ENCODE measurements at places on chromosomes 2 and 18.

DNA sequence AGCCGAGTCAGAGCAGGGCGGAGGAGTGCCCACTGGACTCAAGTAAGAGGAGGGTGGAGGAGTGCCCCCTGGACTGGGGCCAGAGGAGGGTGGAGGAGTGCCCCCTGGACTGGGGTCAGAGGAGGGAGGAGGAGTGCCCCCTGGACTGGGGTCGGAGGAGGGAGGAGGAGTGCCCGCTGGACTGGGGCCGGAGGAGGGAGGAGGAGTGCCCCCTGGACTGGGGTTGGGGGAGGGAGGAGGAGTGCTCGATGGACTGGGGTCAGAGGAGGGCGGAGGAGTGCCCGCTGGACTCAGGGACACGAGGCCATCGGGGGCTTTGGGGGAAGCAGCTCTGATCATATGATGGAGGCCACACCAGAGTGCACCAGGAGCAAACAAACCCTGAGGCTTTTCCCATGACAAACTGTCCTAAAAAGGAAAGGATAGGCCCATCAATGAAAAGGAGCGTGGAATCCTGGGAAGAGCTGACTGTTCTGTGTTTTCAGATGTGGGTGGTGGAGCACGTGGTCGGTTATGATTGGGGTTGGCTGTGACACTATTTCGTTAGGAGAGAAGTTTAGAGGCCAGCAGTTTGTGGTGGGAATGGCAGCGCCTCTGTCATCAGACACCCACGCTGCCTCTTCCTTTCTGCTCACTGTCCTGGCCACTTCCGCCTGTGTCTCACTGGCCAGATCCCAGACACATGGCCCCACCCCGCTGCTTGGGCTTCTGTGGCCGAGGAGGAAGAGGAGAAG is 24.5 kb upstream of the HPCAL1 start:
- peak; percentile 49 for DNase-seq

- DNase-seq, result no peak
These were observed 18.7 kb upstream of the MAPRE2 start for GRCh38 chr18:35022426-35023001.

- no peak for DNase-seq
These were observed 13.5 kb upstream of the ATP5MC3 start for GRCh38 chr2:175195012-175195411.

DNA sequence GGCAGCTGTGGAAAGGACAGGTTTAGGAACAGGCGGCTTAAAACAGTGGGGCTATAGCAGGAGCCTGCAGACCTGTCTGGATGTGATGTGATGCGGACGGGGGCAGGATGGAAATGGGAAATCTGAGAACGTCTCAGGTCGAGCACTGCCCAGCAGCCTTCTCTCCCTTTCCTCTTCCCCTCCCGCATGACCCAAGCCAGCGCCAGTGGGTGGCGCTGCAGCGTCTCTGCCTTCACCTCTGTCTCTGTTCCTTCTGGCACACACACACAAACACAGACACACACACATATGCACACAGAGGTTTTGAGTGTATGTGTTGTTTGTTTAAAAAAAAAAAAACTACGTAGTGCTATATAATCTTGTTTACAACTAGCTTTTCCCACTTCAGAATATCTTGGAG is 82.0 kb upstream of the SLC66A3 start:
- DNase-seq, result peak; percentile 40

- peak; percentile 46 for DNase-seq
These were observed 21.4 kb upstream of the RHOB start for GRCh38 chr2:20425371-20425881.

GRCh38 chr2:177537213-177537612 is 144.6 kb downstream of the AGPS start:
- DNase-seq, result no peak

- DNase-seq, result no peak
These were observed 68.5 kb downstream of the SMAD4 start for GRCh38 chr18:51098513-51098912.

- DNase-seq, result no peak
These were observed 137.9 kb downstream of the MGAT5 start for GRCh38 chr2:134391751-134392160.

DNA sequence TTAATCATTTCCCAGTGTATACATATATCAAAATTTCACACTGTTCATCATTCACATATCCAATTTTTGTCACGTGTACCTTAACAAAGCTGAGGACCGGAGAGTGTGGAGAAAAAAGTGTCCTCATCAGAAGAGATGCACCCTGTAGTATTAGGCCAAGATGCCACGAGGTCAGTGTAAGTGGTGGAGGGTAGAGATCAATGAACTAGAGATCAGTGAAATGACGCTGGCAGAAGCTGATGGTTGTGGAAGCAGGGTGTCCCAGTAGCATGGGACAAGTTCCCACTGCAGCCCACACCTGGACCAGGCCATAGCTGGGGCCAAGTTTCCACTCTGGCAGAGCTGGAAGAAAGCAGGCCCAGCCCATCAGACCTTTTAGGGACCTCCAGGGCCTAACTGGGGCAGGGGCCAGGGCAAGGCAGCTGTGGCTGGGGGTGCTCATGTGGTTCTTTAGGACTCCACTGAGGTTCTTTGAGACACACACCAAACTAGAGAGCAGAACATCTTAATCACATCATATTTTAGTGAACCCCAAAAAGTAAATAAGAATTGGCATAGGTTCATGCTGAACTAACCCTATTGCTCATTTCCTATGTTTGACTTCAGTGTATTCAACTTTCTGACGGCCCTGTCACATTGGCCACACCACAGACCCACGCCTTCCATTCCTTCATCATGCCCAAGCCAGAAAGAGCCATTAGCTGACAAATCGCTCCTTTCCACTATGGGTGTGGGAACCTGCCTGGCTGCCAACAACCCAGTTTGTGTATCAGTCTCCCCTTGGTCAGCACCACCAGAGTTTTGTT is 21.6 kb upstream of the GPR55 start:
- DNase-seq, result no peak

All from fibroblast of skin of scalp (primary cell).